Activated B cell treated with CpG ODN at 0.5 μM for 24 hours (primary cell): ENCODE measurements at places on chromosomes 2 and 18.

DNA sequence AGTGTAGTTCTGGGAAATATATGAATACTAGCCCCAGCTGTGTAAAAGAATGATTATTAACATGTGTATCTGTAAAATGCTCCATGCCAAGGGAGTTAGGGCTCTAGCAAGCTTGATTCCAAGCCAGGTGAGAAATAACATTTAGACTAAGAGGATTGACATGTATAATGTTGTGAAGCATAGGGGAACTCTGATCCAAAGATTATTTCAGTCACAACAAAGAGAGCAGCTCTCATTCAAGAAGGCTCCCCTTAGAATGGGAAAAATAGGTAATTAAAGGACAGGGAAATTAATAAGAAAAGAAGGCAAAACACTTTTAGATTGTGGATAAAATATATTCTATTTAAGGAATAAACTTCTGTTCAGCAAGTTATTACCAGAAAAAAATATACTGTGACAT lies 347.3 kb upstream of the CDH7 start:
- DNase-seq: no peak

DNA sequence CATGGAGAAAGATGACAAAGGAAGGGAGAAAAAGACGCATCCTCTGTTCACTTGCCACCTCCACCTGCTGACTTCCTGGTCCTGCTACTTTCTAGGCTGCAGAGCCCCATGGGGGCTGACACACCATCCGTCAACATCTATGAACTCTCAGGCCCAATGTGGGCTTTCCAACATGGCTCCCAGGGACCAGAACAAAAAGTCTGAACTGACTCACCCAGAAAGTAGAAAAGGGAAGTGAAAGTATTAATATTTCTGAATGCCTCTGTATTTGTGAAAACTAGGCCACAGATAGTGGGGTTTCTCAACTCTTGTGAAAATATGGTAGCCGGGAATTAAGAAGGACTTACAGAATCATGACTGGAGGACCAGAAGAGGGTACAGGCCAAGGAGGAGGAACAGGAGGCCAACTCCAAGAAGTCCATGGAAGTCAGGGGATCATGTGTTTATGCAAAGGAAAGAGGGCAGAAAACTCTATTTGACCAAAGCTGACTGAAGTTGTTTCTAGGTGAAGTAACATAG lies 123.1 kb upstream of the CAB39 start:
- peak; percentile 55 for DNase-seq

DNA sequence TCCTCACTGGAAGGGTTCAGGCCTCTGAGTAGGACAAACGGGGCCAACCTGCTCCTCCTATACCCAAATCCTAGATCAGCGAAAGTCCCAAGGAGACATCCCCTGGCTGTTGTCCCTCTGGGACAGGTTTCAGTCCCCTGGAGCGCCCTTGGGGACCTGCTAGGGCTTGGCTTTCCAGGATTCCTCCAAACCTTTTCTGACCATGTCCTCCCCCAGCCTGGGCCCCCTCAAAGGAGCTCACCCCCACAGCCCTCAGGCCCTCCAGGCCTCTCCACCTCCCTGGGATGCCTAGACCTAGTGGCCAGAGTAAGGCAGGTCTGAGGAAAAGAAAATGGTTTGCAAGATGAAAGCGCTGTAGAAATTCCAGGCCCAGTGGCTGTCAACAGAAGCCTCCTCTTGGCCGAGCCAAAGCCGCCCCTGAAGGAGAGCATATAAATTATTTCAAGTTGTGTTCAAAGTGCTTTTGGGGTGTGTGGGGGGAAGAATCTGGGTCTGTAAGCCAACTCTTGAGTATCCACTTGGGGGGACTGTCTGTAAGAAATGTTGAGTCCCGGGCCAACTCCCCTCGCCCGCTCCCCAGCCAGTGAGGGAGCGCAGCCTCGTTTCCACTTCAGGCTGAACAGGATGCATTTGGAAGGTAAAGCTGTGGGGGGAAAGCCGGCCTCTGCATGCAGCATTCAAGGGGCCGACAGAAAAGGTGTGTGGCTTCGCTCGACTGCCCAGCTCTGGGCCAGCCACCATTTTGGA lies 158.6 kb downstream of the DYSF start:
- peak; percentile 9 for DNase-seq

GRCh38 chr2:85390941-85391669 lies 19.1 kb downstream of the CAPG start:
- peak; percentile 69 for DNase-seq

GRCh38 chr2:237723602-237724001 lies 75.0 kb upstream of the RBM44 start:
- no peak for DNase-seq

- no peak for DNase-seq
Measured at GRCh38 chr2:3959372-3959771, 256.0 kb downstream of the DCDC2C start.

GRCh38 chr18:59870623-59871130 lies 29.1 kb upstream of the PMAIP1 start:
- no peak for DNase-seq

- DNase-seq: no peak
Measured at GRCh38 chr2:7517088-7517487, 599.9 kb downstream of the RNF144A start.

GRCh38 chr2:21265752-21266151 lies 142.0 kb downstream of the TDRD15 start:
- DNase-seq: no peak

DNA sequence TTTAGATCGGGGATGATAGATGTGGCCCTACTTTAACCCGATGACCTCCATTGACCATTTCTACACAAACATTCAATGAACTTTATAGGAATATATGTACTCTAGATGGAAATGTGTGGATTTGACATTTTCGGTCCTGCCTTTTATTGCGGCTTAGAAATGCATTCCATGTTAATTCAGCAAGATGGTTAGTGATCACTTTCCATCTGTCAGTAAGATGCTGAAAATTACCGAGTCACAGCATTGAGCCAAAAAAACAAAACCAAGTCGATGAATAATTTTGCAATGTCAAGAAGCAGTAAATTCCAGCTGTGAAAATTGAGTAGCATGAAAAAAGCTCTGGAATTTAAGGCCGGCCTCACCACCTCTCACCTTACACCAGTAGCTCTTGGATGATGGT lies 1642.6 kb upstream of the NXPH2 start:
- DNase-seq: no peak

DNA sequence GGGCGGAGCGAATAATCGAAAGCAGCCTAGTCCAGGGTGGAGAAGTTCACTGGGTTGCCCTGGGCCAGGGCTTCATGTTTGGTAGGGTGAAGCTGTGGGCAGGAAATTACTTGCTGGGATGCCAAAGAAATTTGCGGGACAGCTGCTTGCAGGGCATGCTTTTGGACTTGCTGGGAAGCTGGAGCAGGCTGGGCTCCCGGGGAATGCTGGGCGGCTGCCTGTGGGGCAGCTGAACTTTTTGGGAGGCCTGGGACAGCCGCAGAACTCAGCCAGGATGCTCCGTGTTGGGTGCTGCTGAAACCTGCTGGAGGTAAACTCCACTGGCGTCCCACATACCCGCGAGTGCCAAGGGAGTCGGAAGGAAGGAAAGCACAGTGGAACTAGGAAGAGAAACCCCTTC lies 31.9 kb downstream of the ASB1 start:
- DNase-seq: no peak

DNA sequence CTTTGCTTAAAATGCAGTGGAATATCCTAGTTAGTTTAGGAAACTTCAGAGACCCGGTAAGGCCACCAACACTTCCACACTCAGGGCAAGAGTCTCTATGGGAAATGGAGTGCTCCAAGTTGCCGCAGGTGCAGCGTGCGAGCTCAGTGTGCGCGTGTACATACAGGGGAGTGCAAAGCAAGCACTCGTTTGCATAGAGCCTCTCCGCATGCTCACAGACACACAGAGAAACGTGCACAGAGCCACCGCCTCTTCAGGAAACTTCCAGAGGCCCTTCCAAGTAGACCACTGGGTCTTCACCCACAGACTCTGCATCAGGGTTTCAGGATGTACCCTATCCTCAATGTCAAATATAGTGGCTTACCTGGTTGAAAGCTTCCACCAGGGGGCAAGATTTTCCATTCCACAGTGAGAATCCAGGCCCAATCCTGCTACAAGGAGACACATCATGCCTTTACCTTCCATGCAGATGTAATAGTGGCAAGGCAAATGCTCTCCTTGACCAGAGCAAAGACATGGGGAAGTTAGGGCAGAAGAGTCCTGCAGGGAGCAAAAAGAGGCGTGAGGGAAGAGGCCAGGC lies 513.0 kb upstream of the MYT1L start:
- no peak for DNase-seq

DNA sequence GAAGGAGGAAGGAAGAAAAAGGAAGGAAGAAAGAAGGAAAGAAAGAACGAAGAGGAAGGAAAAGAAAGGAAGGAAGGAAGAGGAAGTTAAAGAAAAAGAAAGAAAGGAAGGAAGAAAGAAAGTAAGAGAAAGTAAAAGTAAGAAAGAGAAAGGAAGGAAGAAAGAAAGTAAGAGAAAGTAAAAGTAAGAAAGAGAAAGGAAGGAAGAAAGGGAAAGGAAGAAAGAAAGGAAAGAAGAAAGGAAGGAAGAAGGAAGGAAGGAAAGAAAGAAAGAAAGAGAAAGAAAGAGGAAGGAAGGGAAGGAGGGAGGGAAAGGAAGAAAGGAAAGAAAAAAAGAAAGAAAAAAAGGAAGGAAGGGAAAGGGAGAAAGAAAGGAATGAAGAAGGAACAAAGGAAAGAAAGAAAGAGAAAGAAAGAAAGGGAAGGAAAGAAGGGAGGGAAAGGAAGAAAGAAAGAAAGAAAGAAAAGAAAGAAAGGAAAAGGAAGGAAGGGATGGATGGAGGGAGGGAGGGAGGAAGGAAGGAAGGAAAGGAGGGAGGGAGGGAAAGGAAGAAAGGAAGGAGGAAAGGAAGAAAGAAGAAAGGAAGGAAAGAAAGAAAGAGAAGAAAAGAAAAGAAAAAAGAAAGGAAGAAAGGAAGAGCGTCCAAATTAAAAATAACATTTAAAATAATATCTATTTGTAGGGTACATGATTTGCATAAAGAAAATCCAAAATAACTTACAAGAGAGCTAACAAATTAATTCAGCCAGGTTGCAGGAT lies 827.9 kb downstream of the TSN start:
- no peak for DNase-seq

DNA sequence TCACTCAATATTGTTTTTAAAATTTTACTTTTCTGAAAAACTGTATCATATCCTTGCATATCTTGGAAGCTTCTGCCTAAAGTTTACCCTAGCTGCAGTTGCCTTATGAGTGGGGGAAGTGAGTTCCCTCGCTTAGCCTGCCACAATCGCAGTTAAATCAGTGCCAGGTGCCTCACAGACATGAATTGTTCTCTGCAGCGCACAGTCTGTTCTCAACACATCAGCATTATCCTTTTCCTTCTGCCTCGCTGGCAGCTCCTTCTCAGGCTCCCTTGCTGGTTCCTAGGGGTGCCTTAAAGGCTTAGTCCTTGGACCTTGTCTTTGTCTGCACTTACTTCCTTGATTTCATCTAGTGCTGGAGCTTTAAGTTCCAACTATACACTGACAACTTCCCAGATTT lies 132.8 kb downstream of the TTC27 start:
- DNase-seq: no peak

- no peak for DNase-seq
Measured at GRCh38 chr2:212330263-212330662, 208.3 kb downstream of the ERBB4 start.

DNA sequence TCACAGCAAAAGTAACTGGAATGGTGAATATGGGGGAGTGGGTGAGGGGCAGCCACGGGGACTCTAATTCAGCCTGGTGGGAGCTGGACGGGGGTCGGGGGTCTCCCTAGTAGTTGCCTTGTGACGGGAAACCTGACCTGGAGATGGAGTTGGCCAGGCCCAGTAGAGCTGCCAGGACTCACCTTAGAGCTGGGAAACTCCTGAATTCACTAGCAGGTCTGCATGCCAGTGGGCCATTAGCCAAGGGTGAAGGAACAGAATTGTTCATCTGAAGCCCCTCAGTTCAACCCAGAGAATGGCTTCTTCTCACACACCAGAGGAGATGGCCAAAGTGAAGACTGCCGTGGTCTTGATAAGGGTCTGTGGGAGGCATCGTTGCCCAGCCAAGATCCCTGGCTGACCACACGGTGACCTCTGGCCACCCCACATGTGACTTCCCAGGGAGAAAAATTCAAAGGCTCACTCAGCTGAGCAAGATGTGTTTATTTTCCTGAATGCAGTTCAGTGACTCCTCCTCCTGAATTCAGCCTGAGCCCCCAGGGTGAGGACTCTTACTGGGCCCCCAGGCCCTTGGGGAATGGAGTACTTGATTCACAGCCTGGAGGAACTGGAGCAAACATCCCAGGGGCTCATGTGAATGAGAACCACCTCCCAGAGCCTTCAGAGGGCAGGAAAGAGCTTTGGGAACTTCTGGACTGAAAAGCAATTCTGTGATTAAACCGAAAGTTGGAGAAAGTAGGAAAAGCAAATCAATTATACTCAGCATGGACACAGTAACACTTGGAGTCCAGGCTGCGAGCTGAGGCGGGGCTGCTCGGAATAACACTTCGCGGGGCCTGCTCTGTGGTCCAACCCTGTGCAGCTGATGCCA lies 25.2 kb downstream of the MOCOS start:
- no peak for DNase-seq

GRCh38 chr2:96625571-96626552 lies 12.2 kb downstream of the KANSL3 start:
- no peak for DNase-seq

DNA sequence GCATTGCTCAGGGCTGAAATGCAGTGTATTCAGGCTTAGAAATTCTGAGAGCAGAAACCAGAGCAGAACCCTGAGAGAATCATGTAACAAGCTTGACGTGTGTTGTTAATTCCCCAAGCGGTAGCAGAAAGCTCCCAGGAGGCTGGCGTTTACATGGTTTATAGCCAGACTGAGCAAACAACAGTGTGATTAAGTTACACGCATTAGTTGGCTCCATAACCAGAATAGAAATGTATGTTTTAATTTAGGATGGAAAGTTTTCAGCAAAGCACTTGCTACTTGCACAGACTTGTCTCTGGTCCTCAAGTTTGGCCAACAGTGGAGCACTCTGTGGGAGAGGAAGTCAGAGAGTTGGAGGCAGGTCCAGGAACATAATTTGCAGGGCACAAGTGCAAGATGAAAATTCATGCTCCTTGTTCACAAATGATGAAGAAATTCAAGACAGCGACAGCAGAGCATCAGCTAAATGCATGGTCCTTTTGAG lies 69.3 kb downstream of the MAPK4 start:
- no peak for DNase-seq

GRCh38 chr2:205748639-205749038 lies 66.3 kb downstream of the NRP2 start:
- no peak for DNase-seq

GRCh38 chr18:78247615-78248289 lies 731.9 kb upstream of the SALL3 start:
- DNase-seq: no peak

DNA sequence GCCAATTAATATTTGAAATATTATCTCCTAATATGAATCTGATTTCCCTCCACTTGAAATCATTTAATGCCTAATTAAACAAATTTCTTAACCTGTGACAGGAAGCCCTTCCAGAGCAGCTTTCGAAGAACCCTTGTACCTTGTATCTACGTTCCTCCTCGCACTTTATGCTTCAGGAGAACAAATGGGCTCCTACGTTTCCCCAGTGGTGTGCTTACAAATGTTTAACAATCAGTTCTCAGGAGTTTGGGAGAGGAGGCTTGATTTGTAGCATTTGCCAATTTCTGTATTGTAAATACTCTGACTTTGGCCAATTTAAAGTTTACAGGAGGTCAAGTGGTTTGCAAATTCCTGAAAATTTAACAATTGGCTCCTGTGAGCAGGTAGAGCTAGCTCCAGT lies 327.8 kb downstream of the THSD7B start:
- DNase-seq: no peak
